Stimulated activated CD8-positive, alpha-beta memory T cell treated with anti-CD3 and anti-CD28 coated beads, Interleukin-4, amount 100 ng/mL, for 4 hours (primary cell): ENCODE measurements at places on chromosomes 5 and 9.

- DNase-seq, result no peak
Observed at GRCh38 chr5:176394096-176394495, 5.5 kb downstream of the HIGD2A start.

GRCh38 chr9:18611971-18612370, 138.0 kb downstream of the ADAMTSL1 start:
- no peak for DNase-seq

GRCh38 chr9:111842313-111842712, 47.6 kb upstream of the SHOC1 start:
- DNase-seq, result no peak

GRCh38 chr5:150946351-150946905, 41.6 kb upstream of the ZNF300 start:
- no peak for DNase-seq

- no peak for DNase-seq
Observed at GRCh38 chr5:44336708-44337107, 52.5 kb downstream of the FGF10 start.

DNA sequence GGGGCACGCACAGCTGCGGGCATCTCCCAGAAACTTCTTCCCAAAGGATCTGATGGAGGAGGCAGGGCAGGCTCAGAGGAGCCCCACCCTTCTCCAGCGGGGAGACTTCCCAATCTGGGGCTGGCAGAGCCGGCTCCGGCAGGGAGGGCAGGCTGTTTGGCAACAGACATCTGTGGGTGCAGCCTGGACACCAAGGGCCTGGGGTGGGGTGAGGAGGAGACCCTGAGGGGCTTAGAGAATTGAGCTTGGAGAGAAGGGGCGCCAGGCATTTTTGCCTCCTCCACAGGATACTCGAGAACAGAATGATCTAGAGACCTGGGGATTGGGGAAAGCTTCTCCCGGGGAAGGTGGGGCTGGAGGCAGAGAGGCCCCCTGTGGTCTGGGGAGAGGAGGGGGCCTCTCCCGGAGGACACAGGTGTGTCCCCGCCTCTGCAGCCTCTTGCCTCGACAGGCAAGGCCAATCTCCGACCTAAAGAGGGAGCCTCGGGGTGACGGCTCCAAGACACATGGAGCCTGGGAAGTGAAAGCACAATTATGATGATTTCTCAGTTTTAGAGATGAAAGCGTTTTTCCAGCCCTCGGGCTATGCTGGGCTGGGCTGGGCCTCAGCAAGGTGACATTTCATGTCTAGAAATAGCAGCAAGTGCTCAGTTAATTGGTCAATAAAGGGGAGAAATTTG, 8.4 kb downstream of the LHX3 start:
- DNase-seq, result no peak

- no peak for DNase-seq
Observed at GRCh38 chr9:4741365-4742089, 525 bp upstream of the AK3 start.

DNA sequence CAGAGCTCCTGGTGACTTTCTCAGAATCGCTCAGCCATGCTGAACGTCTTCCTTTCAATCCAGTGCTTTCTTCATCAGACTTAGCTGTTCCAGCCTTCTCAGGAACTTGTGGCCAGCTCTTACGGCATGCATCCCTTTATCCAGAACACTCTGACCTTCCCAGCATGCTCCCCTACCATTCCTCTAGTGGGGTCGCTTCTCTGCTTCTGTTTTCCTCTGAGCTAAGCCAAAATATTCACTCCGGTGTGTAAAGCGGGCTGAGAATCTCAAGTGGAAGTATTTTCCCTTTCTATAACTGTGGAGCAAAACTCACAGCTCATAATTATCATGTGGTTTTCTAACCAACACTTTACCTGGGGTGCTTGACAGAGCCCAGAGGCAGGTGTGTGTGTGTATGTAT, 6.2 kb downstream of the DCANP1 start:
- DNase-seq, result no peak

- no peak for DNase-seq
Observed at GRCh38 chr5:125083981-125084380, 337.5 kb upstream of the ZNF608 start.
